ENCODE measurements at places on chromosomes 2 and 18.

GRCh38 chr18:5508821-5509220 lies 35.0 kb downstream of the EPB41L3 start:
- DNase-seq: no peak

DNA sequence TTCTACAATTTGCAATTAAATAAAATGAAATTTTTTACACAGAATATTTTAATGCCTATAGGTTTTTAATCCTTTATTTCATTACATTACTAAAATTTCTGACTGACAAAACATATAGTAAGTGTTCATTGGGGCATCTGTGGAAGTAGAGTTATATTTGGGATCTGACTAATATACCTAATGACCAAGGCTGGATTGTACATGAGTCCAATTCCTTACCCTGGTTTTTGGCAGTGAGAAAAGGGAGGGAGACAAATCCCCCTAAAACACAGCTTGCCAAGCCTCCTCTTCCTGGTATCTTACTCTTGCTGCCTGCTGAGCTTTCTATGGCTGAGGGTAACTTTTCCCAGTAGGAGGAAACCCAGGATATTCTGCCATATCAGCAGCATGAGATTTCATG lies 149.4 kb upstream of the CDH20 start:
- no peak for DNase-seq

- no peak for DNase-seq
Measured at GRCh38 chr18:51183372-51184090, 13.9 kb downstream of the MEX3C start.

DNA sequence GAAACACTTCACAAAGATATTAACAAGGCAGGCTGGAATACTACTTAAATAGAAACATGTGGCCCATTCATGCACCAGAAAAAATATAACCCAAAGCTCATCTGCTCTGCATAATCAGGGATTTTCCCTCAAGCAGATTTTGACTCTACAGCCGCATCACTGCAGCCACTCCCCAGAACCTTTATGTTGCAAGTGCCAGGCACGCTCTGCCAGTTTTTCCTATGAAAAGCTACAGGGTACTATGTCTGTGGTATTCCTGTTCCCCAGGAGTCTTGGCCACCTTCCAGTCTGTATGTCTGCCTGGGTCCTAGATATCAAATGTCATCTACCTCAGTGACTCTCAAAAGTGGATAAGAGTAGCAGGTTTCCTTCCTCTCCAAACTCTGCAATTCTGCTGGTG lies 3.8 kb downstream of the COA5 start:
- DNase-seq: no peak

DNA sequence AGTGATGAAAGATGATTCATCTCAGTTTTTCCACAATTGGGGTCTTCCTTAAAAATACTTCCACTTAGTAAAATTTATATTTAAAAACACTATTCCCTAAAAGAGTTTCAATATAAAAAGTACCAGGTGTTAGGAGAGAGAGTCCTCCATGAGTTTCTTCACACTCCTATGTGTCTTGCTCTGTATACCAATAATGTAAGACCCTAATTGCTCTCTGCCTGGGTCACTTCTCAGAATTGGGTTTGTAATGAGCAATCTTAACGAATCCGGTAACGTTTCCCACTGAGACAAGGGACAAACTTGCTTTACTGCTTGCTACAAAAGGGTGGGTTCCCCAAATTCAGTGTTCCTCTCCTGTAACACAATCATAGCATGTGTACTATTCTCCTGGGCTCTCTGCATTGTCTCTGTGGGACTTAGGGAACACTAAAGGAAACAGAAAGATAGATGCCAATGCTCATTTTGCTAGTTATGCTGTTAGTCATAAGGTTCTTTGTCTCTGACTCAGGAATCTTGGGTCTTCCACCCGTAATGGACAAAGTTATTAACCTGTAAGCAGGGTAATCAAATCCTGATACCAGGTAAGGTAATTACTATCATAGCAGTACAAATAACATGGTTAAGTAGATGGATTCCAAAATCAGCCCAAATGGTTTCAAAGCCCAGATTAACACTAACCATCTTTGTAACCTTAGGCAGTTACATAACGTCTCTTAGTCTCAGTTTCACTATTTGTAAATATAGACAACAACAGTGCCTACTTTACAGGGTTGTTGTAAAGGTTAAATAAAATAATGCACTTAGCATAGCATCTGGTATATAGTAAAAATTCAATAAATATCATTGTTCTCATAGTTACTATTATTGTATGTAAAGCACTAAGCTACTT lies 46.3 kb downstream of the ITSN2 start:
- DNase-seq: no peak

Measured in activated naive CD4-positive, alpha-beta T cell treated with Interleukin-2 at 50 U/mL for 16 hours (primary cell).